ENCODE measurements at places on chromosomes 16 and 17.

GRCh38 chr17:410543-411401 lies 58.2 kb upstream of the RPH3AL start:
- no peak for DNase-seq

GRCh38 chr17:64993867-64994266 lies 62.7 kb downstream of the GNA13 start:
- no peak for DNase-seq

DNA sequence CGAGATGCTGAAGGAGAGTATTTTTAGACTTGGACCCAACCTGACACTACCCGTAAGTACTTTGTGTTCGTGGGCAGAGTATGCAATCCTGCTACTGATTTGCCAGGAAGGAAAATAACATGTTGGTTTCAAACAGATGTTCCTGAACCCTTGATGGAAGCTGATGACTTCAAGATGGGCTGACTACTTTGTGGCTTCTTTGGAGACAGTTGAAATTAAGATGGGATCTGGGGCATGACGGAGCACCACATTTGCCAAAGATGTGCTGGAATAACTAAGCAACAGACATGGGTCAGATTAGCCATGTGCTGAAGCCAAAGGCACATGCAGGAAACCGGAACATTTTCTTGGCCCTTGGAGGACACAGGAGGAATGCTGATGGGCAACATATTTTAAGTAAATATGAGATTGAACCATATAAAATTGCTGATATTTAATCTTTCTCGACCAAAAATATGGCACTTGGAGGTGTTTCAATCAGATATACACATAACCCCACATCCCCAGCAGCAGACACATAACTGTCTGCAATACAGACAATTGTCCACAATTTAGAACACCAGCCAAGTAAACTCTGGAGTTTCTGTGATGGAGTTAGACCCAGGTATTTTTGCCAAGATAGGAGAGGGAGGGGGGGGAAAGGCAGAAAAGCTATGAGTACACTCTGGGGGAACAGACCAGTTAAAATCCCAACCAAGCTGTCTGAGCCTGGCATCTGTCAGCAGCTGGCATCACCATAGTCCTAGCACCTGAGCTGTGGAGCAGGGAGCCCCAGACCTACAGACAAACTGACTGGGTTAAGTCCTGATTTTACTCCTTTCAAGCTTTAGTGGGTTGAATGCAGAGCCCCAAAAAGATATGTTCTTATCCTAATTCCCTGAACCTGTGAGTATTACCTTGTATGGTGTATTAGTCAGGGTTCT lies 329.4 kb upstream of the CDH5 start:
- no peak for DNase-seq

GRCh38 chr16:1348441-1348840 lies 3.2 kb downstream of the TSR3 start:
- DNase-seq = no peak
